ENCODE measurements at places on chromosomes 1 and 21.

DNA sequence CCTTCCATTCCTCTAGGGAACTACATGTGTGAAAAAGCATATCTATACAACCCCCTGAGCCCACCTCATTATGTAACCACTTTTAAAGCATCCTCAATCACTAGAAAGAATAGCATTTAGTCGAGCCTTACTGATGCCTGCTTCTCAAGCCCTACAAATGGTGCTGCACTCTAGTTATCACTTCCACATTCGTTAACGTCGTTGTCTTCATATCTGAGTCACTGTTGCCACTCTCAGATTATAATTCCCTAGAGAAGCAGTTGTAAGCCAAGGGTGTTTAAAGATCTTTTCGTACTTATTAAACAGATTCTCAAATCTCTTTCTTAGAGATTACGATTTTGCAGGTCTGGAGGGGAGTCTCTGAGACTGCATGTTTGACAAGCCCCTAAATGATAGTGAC, 16.5 kb downstream of the ATP1B1 start:
- DNase-seq: no peak

DNA sequence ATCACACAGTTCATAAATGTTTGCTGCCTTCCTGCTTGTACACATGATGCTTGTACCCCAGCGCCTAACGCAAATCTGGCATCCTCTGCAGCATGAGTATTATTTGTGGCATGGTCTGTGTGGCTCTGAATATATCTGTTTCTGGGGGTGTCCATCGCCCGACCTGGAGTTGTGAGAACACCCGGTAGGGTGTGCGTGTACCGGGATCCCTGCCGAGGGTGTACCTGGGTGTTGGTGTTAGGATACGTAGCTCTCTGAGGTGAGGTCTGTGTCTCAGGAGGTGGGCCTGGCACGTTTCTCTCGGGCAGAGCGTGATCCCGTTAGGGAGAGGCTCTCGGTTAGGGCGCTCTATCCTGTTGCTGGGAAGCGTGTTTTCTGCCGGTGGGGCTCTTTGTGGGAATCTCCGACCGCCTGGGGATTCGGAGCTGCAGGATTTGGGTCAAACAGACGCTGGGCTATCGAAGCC, 10.4 kb upstream of the CDC20 start:
- no peak for DNase-seq

DNA sequence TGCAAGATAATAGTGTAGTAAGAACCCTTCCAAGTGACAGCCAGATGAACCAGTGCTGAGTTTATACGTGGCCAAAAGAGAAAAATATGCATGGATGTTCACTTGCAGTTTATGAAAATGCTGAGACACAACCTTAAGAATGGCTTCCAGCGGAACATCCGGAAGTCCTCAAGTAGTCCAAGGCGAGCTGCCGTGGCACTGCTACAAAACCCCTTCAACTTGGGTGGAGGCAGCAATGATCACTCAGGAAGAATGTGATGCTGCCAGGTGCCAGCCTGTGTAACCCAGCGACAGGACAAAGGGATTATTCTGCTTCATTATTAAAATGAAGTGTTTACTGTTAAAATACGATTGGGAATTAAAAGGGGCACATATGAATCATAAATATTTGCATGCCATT, 179.6 kb downstream of the RUNX1 start:
- DNase-seq: no peak

GRCh38 chr1:147292012-147292411, 49.5 kb downstream of the CHD1L start:
- no peak for DNase-seq

- DNase-seq: no peak
These were observed 717 bp upstream of the BATF3 start for GRCh38 chr1:212700223-212700891.
